ENCODE measurements at places on chromosomes 13 and 19.

DNA sequence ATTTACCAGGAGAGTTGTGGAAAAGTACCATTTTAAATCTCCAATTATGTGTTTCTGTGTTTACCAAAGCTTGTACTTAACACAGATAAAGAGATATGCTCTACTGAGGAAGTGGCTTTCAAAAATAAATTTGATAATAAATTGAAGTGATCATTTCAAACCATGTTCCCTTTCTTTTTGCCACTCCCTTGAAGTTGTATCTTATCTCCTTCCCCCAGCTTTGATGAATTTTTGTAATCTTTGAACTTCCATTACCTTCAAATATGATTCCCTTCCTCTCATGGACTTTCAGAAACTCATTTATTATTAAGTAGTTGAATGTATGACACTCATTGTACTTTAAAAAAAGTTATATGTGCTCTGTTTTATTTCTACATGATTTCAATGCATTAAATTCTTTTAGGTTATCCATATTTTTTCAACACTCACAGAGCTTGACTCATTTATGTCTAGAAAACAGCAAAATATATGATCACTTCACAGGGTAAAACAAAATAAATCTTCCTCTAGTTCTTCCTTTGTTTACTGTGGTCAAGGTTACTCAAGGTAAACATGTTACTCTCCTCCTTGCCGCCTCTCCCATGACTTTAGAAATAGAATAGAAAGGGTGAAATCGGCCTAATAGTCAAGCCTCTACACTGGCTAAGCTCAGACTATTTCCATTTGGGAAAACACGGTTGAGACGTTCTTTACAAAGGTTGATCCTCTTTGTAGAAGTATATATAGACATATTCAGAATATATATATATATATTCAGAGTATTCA, 251.2 kb upstream of the SPRY2 start:
- no peak for DNase-seq

DNA sequence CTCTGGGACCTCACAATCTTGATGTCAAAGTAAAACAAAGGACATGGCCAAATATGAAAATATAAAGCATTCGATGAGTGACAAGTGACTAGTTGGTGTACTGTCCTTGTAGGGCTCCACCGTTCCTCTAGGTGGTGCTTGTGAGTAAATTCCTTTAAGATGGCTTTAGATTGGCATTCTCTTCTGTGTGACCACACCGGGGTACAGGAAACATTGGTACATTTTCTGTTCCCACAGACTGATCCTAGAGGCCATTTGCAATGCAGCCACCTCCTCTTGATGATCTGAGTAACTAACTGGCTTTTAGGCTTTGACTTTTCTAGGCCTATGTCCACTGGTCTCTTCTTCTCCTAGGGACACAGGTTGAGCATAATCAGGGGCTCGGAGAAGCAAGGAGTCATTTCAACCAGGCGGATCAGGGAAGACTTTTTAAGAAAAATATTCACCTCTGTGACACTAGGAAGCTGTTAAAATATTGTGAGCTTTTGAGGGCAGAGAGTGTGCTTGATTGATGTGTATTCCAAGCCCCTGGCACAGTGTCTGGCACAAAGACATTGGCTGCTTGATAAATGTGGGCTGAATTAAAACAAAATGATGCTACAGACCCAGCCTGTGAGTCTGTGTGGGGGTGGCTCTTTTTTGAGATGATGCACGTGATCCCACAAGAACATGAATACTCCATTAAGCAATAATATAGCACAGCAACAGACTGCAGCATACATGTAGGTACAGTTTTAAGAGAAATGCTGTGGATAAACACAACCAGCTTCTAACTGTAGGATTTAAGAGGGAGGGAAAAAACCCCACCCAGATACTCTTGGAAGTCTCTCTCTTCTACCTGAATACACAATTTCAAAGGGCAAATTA, 21.0 kb downstream of the EPSTI1 start:
- no peak for DNase-seq

DNA sequence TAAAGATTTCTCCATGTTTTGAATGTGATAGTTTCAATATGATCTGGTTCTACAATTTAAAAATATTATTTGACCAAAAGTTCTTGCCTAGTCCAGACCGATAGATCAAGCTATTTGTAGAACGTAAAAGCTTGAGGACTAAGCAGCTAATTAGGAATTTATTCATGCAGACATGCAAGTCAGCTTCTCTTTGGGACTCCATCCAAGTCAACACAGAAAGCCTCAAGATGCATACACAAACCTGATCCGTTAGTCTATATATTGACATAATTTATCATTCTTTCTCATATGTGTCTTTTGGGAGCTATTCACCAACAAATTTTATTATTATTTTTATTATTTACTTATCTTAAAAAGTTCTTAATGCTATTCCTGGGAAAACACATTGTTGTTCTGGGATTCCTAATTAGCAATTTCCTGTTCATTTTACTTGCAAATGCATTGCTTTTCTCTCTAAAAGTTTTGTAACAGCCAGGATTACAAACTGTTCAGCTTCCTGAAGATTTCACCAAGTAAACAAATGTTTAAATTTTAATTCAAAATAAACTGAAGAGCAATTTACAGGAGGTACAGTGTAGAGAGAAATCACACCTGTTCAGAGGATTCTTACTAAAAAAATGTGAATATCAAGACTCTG, 375.3 kb downstream of the GPC5 start:
- DNase-seq: no peak

DNA sequence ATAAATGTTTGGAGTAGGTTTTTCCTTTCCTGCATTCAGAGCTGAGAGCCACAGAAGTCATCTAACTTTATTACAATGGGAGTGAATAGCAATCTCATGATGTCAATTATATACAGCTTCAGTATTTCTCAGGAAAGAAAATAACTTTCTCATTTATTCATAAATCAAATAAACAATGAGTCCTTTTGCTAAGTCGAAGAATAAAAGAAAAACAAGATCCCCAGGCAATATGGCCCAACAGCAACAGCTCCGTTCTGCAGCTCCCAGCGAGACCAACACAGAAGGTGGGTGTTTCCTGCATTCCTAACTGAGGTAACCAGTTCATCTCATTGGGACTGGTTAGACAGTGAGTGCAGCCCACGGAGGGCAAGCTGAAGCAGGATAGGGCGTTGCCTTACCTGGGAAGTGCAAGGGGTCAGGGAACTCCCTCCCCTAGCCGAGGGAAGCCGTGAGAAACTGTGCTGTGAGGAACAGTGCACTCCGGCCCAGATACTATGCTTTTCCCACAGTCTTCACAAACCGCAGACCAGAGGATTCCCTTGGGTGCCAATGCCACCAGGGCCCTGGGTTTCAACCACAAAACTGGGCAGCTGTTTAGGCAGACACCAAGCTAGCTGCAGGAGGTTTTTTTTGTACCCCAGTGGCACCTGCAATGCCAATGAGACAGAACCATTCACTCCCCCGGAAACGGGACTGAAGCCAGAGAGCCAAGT, 128.2 kb downstream of the SLITRK1 start:
- DNase-seq: no peak

- no peak for DNase-seq
Observed at GRCh38 chr13:26618726-26619125, 61.2 kb downstream of the WASF3 start.

GRCh38 chr13:40764587-40765403, 6.2 kb downstream of the MRPS31 start:
- no peak for DNase-seq
